Fibroblast of upper back skin (primary cell): ENCODE measurements at places on chromosomes 3 and 15.

DNA sequence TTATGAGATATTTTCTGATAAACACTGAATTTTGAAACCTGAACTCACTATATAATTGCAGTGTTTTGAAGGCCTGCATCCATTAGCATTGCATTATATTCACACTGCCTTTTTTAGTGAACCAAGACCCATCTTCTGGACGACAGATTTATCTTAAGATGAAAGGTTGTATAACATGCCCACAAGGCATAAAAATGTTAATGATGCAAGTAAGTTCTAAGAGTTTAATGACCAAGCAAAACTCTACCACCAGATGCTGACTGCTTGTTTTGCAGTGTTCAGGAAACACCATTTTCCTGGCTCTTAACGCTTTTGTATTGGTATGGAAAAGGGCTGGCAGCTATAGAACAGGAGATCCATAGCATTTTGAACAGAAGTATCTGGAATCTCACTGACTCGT lies 46.1 kb downstream of the USP50 start:
- DNase-seq: no peak

DNA sequence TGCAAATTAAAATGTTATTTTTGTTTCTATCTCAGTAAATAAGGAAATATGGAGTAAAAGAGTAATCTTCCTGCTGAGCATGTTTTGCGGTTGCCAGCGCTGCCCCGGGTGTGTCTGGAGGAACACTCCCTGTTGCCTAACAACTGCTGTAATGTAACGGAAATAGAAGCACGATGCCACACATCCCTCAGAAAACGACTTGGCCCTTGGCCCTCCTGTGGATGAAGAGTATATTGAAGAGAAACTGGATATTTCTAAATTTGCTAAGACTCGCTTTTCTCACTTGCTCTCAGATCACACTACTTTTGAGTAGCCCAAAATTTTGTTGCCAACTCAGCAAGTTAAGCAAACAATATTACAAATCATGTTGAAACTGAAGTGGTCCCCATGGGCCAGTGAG lies 18.9 kb downstream of the CX3CR1 start:
- peak; percentile 83 for DNase-seq

DNA sequence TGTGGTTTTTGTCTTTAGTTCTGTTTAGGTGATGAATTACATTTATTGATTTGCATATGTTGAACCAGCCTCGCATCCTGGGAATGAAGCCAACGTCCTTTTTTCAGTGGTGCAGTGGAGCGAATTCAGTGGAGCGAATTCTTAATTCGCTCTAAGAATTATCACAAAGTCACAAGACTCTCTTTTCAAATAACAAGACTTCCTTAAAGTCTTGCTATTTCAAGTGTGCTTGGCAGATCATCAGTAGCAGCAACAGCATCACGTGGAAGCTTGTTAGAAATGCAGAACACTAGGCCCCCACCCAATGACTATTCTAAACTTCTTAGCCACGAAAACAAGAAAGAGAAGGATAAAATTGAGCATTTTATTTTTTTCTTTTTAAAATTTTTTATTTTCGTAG lies 58.1 kb upstream of the CD200R1L start:
- DNase-seq: no peak

- DNase-seq: no peak
Measured at GRCh38 chr15:66138892-66139590, 114.5 kb downstream of the MEGF11 start.

DNA sequence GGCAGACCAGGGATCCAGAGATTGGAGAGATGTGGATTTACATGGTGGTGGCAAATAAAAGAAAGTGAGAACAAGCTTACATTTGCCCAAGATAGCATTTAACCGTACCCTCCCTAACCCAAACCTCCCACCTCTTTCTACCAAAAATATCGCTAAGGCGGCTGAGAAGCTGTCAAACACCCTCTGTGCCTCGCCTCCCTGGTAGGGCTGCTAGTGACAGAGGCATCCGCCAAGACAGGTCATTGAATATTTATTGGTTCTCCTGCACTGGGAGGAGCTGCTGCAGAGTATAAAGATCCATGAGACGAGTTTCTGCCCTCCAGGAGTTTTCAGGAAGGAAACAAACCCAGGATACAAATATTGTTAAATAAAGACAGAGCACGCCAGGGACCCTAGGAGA lies 107.3 kb upstream of the TMC3 start:
- no peak for DNase-seq

- DNase-seq: no peak
Measured at GRCh38 chr3:62027796-62028195, 345.6 kb downstream of the FEZF2 start.

DNA sequence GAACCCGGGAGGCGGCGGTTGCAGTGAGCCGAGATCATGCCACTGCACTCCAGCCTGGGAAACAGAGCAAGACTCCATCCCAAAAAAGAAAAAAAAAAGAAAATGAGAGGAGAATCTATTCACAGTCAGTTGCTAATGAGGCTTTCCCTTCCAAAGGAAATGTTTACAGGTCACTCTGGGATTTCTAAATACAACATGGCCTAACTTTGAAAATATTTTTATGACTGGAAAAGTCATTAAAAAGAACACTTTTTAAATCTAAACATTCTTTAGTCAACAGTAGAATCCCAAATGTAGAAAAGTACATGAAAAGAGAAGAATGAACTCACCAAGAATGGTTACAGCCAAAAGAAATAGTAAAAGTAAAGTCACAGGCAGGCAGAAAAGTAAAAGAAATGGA lies 78.6 kb downstream of the PLD1 start:
- no peak for DNase-seq

- no peak for DNase-seq
Measured at GRCh38 chr3:133935843-133936769, 40.4 kb upstream of the RAB6B start.

GRCh38 chr3:99503350-99503749 lies 135.0 kb upstream of the COL8A1 start:
- DNase-seq: peak; percentile 40

DNA sequence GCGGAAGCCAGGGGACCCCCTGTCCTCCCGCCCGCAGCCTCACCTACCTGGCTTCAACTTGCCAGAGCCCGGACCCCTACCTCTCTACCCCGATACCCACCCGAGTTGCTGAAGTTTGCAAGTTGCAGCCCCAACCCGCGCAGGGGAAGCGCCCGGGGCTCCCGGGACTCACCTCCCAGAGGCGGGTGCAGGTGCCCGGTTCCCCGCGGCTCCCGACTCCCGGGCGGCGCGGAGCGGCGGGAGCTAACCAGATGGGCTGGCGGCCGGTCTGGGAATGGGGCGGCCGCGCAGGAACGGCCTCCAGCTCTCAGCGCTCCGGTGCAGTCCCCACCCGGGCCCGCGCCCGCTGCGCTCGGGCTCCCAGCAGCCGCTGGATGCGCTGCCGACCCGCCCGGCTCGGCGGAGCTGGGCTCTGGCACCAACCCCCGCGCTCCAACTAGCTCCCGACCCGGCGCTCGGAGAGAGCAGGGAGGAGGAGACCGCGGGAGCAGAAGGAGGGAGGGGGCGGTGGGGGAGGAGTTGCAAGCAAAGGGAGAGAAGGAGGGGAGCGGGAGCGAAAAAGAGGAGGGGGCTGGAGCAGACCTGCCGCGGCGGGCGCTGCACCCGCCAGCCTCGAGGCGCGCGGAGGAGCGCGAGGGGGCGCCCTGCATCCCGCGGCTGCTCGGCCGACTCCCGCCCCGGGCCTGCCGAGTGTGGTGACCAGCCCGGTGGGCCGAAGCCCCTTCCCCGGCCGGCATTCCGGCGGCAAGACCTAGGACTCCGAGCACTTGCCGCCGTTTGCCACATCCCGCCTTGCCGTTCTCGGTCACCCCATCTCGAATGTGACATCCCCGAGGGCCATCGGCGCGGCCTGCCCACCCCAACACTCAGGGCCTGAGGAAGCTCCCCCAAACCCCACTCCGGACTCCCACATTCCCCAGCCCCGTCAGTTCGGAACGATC lies at the start of gene SEMA5B:
SEMA5B (minus strand) TSS at position 472 of the 941 bp plus-strand sequence. CDS start 66,500 bp downstream, outside the sequence.
- DNase-seq: no peak

- DNase-seq: no peak
Measured at GRCh38 chr15:58595516-58596263, 153.8 kb downstream of the ADAM10 start.

DNA sequence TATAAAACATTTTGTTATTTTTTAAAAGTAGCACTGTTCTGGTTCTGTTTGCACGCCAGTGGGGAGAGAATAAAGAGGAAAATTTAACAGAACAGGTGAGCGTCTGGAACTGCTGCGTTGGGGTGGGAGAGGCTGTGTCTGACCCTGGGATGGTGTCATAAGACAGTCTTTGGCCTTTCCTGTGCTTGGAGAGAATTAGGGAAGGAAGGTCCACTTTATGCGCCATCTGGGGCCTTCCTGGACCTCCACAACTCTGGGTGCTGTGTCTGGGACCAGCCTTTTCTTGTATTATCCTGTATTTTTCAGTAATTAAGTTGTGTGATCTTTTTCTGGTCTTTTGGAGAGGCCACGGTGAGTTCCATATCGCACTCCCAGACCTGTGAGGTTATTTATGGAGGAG lies 3.3 kb downstream of the FAM43A start:
- no peak for DNase-seq

- DNase-seq: no peak
Measured at GRCh38 chr3:130688697-130689470, 57.7 kb downstream of the PIK3R4 start.

DNA sequence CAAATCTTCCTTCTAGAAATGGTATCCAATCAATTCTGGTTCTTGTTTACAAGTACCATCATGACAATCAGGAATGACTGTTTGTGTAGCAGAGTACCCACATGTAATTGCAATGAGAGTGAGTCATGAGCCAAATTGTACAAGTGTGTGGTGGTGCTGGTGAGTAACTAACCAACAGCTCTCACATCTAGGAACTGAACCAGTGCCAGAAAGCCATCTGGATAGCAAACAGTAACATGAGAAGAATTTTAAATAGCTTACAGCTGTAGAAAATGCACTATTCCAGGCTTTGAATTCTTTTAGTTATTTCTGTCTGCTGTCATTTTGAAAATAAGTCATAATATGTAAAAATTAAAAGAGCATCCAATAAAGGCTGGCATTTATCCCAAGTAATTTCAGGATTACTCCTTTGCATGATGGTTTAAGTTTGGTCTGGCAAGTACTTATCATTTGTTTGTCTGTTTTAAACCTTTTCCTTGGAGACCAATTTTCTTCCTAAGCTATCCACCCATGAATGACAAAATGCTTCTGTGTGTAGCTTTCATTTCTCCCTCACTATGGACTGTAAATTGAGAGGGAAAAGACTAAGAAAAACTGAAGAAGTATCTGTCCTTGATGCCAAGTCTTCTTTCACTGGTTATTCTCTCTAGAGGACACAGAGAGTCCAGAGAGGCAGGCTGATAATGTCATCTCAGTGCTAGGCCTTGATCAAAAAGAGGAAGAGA lies 60.0 kb downstream of the PIK3CB start:
- peak; percentile 100 for DNase-seq

GRCh38 chr3:129528589-129529100 lies at the start of gene RHO:
TSS of gene RHO (plus strand) at chr3:129528639. CDS start at chr3:129528734, 95 bp downstream.
- DNase-seq: no peak

- no peak for DNase-seq
Measured at GRCh38 chr15:53128652-53129051, 338.5 kb upstream of the ONECUT1 start.

GRCh38 chr15:41631880-41632470 lies 28.2 kb upstream of the MGA start:
- DNase-seq: no peak
